ENCODE measurements at places on chromosomes 3 and 15.

GRCh38 chr3:110813541-110813940, 258.1 kb upstream of the NECTIN3 start:
- no peak for DNase-seq

DNA sequence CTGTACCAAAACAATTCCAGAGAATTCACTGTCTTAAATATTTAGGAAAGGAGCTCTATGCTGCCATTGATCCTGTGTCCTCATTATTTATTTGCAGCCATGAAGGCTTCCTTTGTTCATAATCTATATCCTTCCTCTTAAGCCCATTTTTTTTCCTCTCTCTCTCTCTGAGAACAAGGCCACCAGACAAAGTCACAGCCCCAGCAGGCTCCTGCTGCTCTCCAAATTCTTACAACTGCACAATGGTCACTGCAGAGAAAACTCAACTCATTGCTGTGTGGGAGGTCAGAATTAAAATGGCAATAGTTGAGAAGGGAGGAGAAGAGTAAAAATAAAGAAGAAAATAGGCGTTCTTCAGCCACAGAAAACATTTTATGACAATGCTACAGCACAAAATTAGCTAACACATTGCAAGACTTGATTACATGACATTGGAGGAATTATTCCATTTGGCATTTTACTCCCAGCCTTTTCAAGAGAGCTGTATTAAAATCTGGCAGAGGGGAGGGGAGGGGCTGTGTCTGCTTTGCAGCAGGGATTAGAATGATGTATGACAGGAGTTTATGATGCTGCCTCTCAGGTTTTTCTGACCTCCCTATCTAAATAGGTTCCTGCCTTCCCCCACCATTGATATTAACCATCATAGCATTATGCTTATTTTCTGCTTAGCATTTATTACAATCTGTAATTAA, 399.7 kb upstream of the THBS1 start:
- DNase-seq = no peak

DNA sequence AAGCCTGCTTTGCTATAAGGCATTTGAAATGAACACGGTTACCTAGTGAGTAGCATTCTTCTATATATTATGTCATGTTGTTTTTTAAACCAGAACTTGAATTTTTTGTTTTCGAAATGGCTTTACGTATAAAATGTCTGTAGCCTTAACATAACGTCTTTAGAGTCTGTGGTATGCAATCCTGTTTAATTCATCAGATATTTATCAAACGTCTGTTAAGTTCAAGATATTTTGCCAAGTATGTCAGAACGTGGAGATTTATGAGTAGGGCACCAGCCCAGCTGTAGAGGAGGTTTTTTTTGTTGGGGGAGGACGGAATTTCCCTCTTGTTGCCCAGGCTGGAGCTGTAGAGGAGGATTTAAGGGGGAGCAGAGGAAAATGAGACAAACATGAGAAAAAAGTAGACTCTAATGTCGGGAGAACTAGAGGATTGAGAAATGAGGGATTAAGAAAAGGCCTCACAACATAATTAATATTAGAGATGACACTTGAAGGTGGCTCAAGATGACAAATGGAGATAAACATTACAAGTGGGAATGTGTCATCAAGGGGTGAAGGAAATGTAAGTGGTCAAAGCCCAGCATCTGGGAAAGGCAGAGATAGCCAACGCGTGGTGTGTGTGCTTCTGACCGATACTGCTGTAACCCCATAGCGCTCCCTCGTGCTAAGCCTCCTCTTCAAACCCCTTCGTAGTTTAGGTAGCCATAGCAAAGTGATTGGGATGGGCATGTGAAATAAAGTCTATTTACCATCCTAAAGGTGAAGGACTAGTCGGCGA, 154.0 kb upstream of the GOLGA6L4 start:
- DNase-seq = no peak

DNA sequence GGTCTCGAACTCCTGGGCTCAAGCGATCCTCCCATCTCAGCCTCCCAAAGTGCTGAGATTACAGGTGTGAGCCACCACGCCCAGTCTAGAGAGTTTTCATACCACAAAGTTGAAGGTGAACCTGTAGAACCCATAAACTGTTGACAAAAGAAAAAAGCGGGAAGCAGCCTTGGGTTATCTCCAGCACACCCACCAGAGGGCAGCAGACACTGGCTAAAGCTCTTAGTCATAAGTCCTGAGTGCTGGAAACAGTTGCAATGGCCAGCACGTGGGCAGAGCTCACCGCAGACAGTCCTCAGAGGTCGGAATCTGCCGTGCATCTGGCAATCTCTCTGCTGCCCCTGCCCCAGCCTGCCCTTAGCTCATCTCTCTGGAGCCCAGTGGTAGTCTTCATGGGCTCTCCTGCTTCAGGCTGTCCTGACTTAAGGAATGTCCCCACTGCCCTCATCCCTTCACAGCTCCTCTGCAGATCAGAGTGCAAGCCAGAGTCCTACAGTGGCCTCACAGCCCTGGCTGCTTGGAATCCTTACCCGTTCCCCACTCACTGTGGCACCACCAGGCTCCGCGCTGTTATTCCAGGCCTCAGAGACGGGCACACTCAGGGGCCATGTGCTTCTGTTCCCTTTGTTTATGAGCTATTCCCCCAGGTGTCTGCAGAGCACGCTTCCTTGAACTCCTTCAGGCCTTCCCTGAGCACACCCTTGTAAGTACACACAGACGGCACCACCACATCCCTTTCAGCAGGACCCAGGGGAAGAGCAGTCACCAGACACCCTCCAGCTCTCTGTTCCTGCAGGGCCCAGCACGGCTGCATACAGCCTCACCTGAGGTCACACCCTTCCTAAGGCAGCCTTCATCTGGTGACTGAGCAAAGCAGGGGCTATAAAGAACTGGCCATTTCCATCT, 8.8 kb upstream of the ELP6 start:
- peak; percentile 25 for DNase-seq

DNA sequence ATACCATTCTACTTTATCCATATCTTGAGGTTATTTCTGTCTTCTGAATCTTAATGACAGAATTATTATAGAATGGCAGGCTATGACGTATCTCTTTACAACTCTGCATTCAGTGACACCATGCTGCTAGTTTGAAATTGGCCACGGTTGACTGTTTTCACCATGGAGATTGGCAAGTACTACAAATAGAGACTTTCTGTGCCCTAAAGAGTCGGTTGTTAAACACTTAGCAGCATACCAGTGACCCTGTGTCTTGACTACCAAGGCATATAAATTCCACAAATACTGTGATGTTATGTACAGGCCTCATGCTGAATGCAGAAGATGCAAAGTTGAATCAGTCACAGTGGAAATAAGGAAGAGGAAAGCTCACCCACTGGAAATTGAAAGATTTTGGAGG, 67.0 kb upstream of the CADPS start:
- no peak for DNase-seq

GRCh38 chr3:11558002-11558401, 85.7 kb downstream of the VGLL4 start:
- DNase-seq = no peak

Measured in NCI-H187 treated with DMSO at 0.1 percent for 48 hours (cell line).